ENCODE measurements at places on chromosomes 3 and 15. TPM values are rescaled to one million over a fixed set of nuclear protein-coding genes. Genes with fewer than 3 reads are reported as not detected.

FEZF2 gene
- not detected for total RNA-seq

GHRL gene
- not detected for total RNA-seq

SUSD5 gene
- 5.7 TPM for total RNA-seq

ARF4 gene
- total RNA-seq, result 147 TPM

SH3GL3 gene
- total RNA-seq, result 0.16 TPM

CCDC191 gene
- 2.7 TPM for total RNA-seq

FSD2 gene
- not detected for total RNA-seq

CLDND1 gene
- 37.8 TPM for total RNA-seq

ADAMTS17 gene
- not detected for total RNA-seq

TMCO5A gene
- not detected for total RNA-seq

PIF1 gene
- total RNA-seq, result 4.3 TPM

Data from bronchial smooth muscle cell (primary cell).